ENCODE measurements at places on chromosomes 5 and 9. TPM values are rescaled to one million over a fixed set of nuclear protein-coding genes. Genes with fewer than 3 reads are reported as not detected.

The EDIL3 gene
- 0.09 TPM for total RNA-seq

The GABRA1 gene
- not detected for total RNA-seq

The INSYN2B gene
- total RNA-seq = not detected

The RUFY1 gene
- total RNA-seq = 29.6 TPM

The IER5L gene
- 5.7 TPM for total RNA-seq

The DAPK1 gene
- 24.4 TPM for total RNA-seq

The WWC1 gene
- total RNA-seq = 0.60 TPM

The UBE2QL1 gene
- total RNA-seq = not detected

- no peaks in the 10 kb centered on the region for H3K27me3 ChIP-seq
- H3K36me3 ChIP-seq = no peaks in the 10 kb centered on the region
- no peak for DNase-seq
- H3K4me1 ChIP-seq = no peaks in the 10 kb centered on the region
These were observed 25.2 kb downstream of the EMB start for GRCh38 chr5:50415912-50416311.

DNA sequence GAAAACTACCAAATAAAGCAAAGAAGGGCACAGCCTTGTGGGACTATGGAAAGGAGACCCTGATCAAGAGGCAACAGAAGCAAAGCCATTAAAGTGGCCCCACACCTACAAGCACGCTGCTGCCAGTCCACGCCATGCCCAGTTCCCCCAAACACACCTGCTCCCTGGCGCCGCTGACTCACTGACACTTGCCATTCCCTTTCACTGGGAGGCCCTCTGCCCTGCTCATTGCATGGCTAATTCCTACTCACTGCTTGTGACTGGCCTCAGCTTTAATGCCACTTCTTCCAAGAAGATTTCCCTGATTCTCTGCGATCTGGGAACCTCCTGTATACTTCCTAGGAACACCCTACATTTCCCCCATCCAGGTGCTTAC is 71.2 kb upstream of the TAF1L start:
- no peak overlapping the region for H3K4me3 ChIP-seq
- no peaks in the 10 kb centered on the region for H3K27me3 ChIP-seq
- no peaks in the 10 kb centered on the region for H3K4me1 ChIP-seq
- DNase-seq = no peak

GRCh38 chr5:1003296-1003937 is 5.2 kb upstream of the NKD2 start:
- H3K27me3 ChIP-seq = peaks cover 39% of the 10 kb centered on the region
- H3K4me1 ChIP-seq = no peaks in the 10 kb centered on the region
- no peaks in the 10 kb centered on the region for H3K36me3 ChIP-seq
- H3K4me3 ChIP-seq = no peak overlapping the region

GRCh38 chr5:181281077-181281983 is 20.4 kb upstream of the TRIM52 start:
- peak overlapping the region; percentile 86 for H3K4me3 ChIP-seq
- H3K27me3 ChIP-seq = no peaks in the 10 kb centered on the region
- peak overlapping the region; percentile 98 for H3K27ac ChIP-seq
- peak; percentile 83 for DNase-seq
- H3K4me1 ChIP-seq = peaks cover 24% of the 10 kb centered on the region

GRCh38 chr9:98612061-98612752 is 96.5 kb downstream of the GABBR2 start:
- H3K36me3 ChIP-seq = no peaks in the 10 kb centered on the region
- no peak for DNase-seq
- H3K4me3 ChIP-seq = no peak overlapping the region
- no peak overlapping the region for H3K27ac ChIP-seq

GRCh38 chr5:142011572-142012185 is 1.1 kb downstream of the GNPDA1 start:
- no peaks in the 10 kb centered on the region for H3K27me3 ChIP-seq
- H3K36me3 ChIP-seq = peaks cover 29% of the 10 kb centered on the region
- H3K4me3 ChIP-seq = no peak overlapping the region
- H3K4me1 ChIP-seq = peaks cover 32% of the 10 kb centered on the region

GRCh38 chr9:68791169-68791568 is 86.1 kb downstream of the PIP5K1B start:
- DNase-seq = no peak
- H3K4me3 ChIP-seq = no peak overlapping the region
- no peak overlapping the region for H3K27ac ChIP-seq
- H3K27me3 ChIP-seq = no peaks in the 10 kb centered on the region
- peaks cover 19% of the 10 kb centered on the region for H3K4me1 ChIP-seq
- no peaks in the 10 kb centered on the region for H3K36me3 ChIP-seq

DNA sequence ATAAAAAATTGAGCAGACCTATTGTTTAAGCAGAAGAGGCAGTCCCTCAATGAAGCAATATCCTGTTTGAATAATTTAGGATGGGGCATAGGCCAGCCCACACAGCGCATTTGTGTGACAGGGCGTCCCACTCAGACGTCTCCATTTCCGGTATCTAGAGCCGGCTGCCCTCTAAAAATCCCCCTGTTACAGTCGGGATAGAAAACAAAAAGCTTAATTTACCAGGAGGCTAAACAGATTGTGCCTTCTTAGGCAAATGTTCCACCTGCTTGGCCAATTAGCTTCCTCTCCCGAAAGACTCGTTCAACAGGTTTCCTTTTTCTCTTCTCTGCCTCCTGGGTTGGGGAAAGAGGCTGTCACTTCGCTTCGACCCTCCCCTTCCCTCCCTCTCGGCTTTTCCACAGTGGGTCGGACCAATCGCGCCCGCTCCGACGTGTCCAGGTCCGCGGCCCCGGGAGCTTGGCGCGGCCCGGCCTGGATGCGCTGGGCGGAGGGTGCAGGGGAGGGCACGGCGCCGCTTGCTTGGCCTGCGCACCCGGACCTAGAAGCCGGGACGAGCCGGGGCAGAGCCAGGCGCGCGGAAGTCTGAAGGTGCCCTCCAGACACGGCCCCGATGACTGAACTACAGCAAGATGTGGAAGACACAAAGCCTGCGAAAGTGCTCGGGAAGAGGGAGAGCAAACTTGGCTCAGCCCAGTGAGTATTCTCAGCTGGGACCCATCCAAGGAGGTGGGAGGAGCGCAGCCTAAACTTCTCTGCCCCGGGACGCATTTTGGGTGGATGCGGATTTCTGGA is at the start of gene GRAMD2B:
Gene GRAMD2B, plus strand, starts transcription at position 416 of the 795 bp plus-strand sequence. Its CDS starts 198 bp downstream, at position 614.
- peaks cover 6% of the 10 kb centered on the region for H3K4me1 ChIP-seq
- peaks cover 4% of the 10 kb centered on the region for H3K27me3 ChIP-seq
- peak within 1 kb of the TSS; percentile 41 for H3K4me3 ChIP-seq
- no peaks in the 10 kb centered on the region for H3K36me3 ChIP-seq

DNA sequence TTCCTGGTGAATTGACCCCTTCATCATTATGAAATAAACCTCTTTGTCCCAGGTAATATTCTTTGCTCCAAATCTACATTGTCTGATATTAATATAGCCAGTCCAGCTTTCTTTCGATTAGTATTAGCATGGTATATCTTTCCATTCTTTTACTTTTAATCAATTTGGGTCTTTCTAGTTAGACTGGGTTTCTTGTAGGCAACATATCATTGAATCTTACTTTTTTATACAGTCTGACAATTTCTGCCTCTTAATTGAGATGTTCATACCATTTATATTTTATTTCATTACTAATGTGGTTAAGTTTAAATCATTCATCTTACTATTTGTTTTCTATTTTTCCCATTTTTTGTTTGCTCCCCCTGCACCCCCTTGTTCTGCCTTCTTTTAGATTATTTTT is 61.7 kb upstream of the LIFR start:
- H3K4me1 ChIP-seq = no peaks in the 10 kb centered on the region
- no peak overlapping the region for H3K4me3 ChIP-seq
- H3K27me3 ChIP-seq = no peaks in the 10 kb centered on the region
- H3K36me3 ChIP-seq = no peaks in the 10 kb centered on the region
- H3K27ac ChIP-seq = no peak overlapping the region
- no peak for DNase-seq

- peak overlapping the region; percentile 74 for H3K27ac ChIP-seq
- H3K36me3 ChIP-seq = no peaks in the 10 kb centered on the region
- H3K4me3 ChIP-seq = peak overlapping the region; percentile 75
- peaks cover 19% of the 10 kb centered on the region for H3K4me1 ChIP-seq
These were observed 1.5 kb downstream of the PIP5K1B start for GRCh38 chr9:68706363-68707201.

GRCh38 chr9:130940693-130941576 is 1.9 kb upstream of the FIBCD1 start:
- H3K36me3 ChIP-seq = no peaks in the 10 kb centered on the region
- H3K4me3 ChIP-seq = no peak overlapping the region
- no peak overlapping the region for H3K27ac ChIP-seq
- no peaks in the 10 kb centered on the region for H3K4me1 ChIP-seq
- peak; percentile 100 for DNase-seq

- no peak for DNase-seq
- no peaks in the 10 kb centered on the region for H3K36me3 ChIP-seq
- H3K27me3 ChIP-seq = peaks cover 12% of the 10 kb centered on the region
- H3K4me1 ChIP-seq = peaks cover 32% of the 10 kb centered on the region
These were observed 1.2 kb downstream of the FNBP1 start for GRCh38 chr9:130041648-130042405.

GRCh38 chr5:68240202-68240601 is 24.6 kb downstream of the PIK3R1 start:
- no peak overlapping the region for H3K27ac ChIP-seq
- no peak for DNase-seq
- no peaks in the 10 kb centered on the region for H3K36me3 ChIP-seq
- H3K4me1 ChIP-seq = no peaks in the 10 kb centered on the region
- no peaks in the 10 kb centered on the region for H3K27me3 ChIP-seq

DNA sequence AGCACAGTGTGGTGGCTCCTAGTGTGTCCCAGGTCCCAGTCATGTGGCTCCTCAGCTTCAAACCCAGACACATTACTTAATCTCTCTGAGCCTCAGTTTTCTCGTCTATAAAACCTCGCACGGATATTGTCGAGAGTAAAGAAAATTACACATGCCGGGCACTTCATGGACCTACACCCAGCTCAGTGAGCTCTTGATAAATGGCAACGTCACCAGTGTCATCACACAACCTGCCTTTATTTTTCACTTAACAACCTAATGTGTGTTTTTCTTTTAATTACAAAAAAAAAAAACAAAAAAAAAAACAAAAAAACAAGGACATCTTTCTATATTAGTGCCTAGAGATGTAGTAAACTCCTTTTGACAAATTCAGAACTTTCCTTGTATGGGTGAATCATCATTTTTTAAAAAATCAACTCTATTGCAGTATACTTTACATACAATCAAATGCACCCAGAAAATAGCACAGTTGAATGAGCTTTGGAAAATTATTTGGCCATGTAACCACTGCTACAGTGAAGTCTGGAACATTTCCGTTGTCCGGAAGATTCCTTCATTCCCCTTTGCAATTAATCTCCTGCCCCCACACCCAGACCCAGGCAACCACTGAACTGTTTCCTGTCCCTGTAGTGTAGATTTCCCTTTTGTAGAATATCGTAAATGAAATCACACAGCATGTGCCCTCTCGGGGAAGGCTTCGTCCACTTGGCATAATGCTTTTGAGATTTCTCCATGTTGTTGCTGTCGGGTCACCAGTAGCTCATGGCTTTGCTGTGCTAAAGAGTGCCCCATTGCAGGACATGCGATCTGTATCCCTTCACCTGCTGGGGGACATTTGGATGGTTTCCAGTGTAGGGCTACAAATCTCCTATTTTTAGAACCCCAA is 100.4 kb upstream of the LARP1 start:
- peak overlapping the region; percentile 60 for H3K27ac ChIP-seq
- DNase-seq = no peak
- peaks cover 31% of the 10 kb centered on the region for H3K4me1 ChIP-seq
- no peaks in the 10 kb centered on the region for H3K27me3 ChIP-seq

GRCh38 chr5:34552686-34553085 is 103.4 kb upstream of the RAI14 start:
- DNase-seq = no peak
- H3K27me3 ChIP-seq = peaks cover 2% of the 10 kb centered on the region
- H3K4me3 ChIP-seq = no peak overlapping the region
- no peaks in the 10 kb centered on the region for H3K36me3 ChIP-seq
- H3K27ac ChIP-seq = no peak overlapping the region
- H3K4me1 ChIP-seq = peaks cover 18% of the 10 kb centered on the region

DNA sequence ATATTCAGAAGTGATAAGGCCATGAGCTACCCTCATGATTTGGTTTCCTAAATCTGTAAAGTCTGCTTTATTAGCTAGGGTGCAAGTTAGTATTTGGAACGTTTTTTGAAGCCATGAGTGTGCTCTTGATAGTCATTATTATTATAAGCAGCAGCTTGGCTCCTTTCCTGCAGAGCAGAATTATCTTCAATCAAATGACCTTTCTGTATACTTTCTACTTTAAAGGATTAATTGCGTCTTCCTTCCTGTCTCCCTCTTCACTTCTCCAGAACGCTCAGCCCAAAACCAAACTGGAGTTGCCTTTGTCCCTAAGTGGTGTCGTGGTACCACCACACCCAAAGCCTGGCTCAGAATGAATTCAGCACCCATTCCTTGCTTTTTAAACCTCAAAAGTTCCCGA is 211.3 kb downstream of the ARHGAP26 start:
- no peak overlapping the region for H3K27ac ChIP-seq
- DNase-seq = no peak

- H3K4me1 ChIP-seq = no peaks in the 10 kb centered on the region
- H3K27ac ChIP-seq = no peak overlapping the region
- DNase-seq = no peak
- 0 out of 2 replicates have a peak, but pooled peaks cover 8% of the 10 kb centered on the region for H3K27me3 ChIP-seq
- H3K4me3 ChIP-seq = no peak overlapping the region
These were observed 53.7 kb downstream of the ZNF622 start for GRCh38 chr5:16411741-16412455.

DNA sequence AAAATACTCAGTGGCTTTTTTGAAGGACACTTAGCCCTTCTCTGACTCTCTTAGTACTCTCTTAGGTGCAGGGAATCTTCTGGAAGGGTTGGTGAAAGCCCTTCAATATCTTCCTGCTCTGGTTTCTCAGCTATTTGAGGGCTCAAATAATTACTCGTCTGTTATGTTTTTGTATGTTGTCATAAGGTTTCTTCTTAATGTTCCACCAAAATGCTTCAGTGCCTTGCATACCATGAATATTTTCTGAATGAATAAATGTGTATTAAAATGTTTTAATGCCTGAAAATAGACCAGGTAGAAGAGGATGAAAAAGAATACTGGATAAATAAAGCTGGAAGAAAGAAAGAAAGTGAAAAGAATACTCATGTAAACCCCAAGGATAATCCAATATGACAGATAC is 124.3 kb downstream of the STK32A start:
- H3K27me3 ChIP-seq = no peaks in the 10 kb centered on the region
- no peak overlapping the region for H3K4me3 ChIP-seq
- DNase-seq = no peak
- H3K27ac ChIP-seq = no peak overlapping the region

DNA sequence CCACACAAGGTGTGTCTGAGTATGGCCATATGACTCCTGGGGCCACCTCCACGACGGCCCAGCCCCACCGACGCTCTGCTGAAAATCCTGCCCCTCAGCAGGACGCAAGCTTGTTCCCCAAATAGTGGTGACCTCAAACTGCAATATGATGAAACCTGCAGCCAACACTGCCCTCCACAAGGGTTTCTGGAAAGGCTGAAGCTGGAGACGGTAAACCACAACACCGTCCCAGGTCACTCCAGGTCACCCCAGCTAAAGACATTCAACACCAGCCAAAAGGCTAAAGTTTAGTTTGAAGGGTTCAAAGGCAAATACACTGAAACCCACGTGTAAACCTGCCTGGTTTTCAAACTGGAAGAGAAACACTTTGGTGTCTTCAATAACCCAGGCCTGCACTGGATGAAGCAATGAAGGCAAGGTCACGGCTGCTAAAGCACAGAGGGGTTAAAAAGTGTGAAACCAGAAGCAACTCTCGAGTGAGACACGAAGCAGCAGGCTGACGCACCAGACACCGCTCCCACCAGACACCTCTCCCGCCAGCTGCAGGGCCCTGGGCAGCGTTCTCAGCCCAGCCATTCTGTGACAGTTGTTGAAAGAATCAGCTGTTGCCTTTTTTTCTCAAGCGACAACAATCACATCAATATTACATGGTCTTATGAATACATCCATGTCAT is 1.8 kb upstream of the LHX3 start:
- peaks cover 76% of the 10 kb centered on the region for H3K4me1 ChIP-seq
- DNase-seq = peak; percentile 60
- peak overlapping the region; percentile 70 for H3K27ac ChIP-seq
- H3K4me3 ChIP-seq = no peak overlapping the region
- H3K36me3 ChIP-seq = peaks cover 48% of the 10 kb centered on the region
